Activated CD4-positive, alpha-beta T cell treated with anti-CD3 and anti-CD28 coated beads for 48 hours (primary cell): ENCODE measurements at places on chromosomes 3 and 15.

- no peak for DNase-seq
Measured at GRCh38 chr3:195079636-195080035, 191.3 kb downstream of the XXYLT1 start.

GRCh38 chr15:66234798-66235197, 18.8 kb downstream of the MEGF11 start:
- no peak for DNase-seq

GRCh38 chr3:46755646-46756045, 38.0 kb upstream of the PRSS50 start:
- DNase-seq, result no peak

DNA sequence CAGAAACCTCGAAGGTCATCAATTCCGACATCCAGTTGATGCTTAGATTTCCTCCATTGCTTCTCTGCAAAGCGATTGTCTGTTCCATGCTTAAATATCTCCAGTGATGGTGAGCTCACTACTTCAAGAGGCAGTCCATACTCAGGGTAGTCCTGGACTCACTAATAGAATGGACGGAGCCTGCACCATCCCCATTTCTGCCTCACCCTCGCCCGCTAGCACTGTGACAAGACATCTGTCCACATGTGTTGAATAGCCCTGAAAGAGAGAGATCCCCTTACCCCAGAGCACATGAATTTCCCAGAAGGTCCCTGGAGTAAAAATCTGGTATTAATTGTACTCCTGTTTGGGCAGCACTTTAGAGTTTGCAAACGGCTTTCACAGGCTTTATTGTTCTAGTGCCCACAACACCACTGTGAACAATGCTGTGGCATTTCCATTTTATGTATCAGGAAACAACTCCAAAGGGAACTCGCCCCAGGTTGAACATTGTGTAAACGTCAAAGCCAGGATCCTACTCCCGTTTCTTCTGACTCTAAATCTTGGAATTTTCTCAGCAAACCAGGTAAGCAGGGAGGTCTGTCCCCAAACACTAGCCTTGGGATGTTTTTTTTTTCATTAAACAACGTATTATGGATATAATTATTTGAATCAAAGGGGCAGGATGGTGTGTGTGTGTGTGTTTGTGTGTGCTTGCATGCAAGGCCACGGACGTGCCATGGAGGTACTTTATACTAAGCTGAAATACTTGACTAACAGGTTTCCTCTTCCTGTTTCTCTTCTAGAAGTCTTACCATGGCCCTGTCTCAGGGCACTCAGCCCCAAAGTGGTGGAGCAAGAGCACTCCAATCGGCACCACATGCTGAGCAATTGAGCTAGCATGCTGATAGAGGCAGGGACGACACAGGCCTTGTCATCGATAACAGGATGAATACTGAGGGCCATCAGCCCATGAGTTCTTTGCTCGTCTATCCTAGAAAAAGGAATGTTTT, 198.3 kb downstream of the OPA1 start:
- DNase-seq, result no peak
